ENCODE measurements at places on chromosomes 4 and X.

DNA sequence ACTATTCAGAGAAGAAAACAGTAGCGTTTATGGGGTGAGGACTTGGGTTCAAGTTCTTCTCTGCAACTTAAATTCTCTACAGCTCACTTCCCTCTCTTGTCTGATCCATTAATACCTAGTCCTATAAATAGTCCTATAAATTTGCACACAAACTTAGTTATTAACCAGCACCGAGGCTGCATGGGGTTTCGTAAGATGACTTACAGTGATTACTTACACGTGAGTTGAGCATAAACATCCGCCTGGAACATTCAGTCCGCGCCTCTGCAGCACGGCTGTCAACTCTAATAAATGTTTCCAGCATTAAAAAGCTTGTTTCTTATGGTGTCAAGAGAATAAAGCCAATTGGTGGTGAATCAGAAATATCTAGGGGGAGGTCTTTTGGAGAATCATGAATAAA is 103.0 kb upstream of the ENPP6 start:
- no peaks in the 10 kb centered on the region for H3K36me3 ChIP-seq
- peaks cover 28% of the 10 kb centered on the region for H3K4me1 ChIP-seq
- H3K4me3 ChIP-seq, result no peak overlapping the region
- DNase-seq, result no peak
- peaks cover 21% of the 10 kb centered on the region for H3K27me3 ChIP-seq

DNA sequence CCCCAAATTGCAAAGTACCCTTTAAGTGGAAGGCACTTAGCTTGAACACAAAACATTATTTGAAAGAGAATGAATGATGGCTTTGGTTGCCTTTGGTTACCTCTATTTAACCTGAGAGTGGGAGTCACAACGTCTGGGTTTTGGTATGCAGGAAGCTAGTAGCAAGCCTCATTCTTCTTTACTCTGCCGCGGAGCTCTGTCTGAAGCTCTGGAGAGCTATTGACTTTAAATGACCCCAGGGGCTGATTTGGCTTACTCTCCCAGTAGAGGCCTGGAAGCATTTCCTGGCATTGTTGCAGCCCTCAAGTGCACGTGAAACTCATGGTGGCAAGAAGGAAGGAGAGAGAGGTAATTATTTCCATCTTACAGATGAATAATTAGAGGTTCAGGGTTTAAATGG is 81.8 kb upstream of the MAGEA4 start:
- no peaks in the 10 kb centered on the region for H3K36me3 ChIP-seq
- H3K27me3 ChIP-seq, result no peaks in the 10 kb centered on the region
- H3K27ac ChIP-seq, result no peak overlapping the region
- DNase-seq, result no peak
- H3K4me1 ChIP-seq, result no peaks in the 10 kb centered on the region

GRCh38 chrX:40097504-40098263 is at the start of gene BCOR:
TSS of gene BCOR (minus strand) at chrX:40097958. CDS start at chrX:40077929, 20,029 bp downstream.
- H3K27me3 ChIP-seq, result no peaks in the 10 kb centered on the region
- DNase-seq, result no peak
- H3K4me3 ChIP-seq, result peak within 1 kb of the TSS; percentile 73
- H3K27ac ChIP-seq, result peak within 1 kb of the TSS; percentile 73
- H3K4me1 ChIP-seq, result peaks cover 39% of the 10 kb centered on the region

- no peaks in the 10 kb centered on the region for H3K27me3 ChIP-seq
- no peak overlapping the region for H3K27ac ChIP-seq
- no peaks in the 10 kb centered on the region for H3K4me1 ChIP-seq
- H3K36me3 ChIP-seq, result no peaks in the 10 kb centered on the region
- no peak for DNase-seq
Measured at GRCh38 chr4:56317749-56318148, 69.5 kb downstream of the AASDH start.

DNA sequence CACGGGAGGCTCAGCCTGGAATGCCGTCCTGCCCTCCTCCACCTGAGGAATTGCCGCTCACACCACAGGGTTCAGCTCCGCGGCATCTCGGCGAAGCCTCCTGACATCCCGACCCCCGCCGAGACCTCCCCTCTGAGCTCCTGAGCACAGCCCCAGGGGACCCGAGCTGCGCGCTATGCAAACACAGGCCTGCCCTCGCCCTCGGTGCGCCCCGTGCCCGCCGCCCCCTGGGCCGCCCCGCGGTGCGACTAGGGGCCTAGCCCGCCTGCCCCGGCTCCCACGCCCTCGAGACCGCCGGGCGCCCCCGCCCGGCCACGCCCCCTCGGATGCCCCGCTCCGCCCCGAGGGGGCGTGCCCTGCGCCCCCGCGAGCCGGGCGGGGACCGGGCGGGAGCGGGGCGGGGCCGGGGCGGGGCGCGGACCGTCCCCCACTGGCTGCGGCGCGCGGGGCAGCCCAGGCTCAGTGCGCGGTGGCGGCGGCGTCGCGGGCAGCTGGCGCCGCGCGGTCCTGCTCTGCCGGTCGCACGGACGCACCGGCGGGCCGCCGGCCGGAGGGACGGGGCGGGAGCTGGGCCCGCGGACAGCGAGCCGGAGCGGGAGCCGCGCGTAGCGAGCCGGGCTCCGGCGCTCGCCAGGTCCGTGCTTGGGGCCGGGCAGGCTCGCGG is at the start of gene FGFR3:
Gene FGFR3, plus strand, starts transcription at position 462 of the 664 bp plus-strand sequence. CDS start 642 bp downstream, outside the sequence.
- peaks cover 71% of the 10 kb centered on the region for H3K4me1 ChIP-seq
- peak within 1 kb of the TSS; percentile 94 for H3K4me3 ChIP-seq
- peak within 1 kb of the TSS; percentile 92 for H3K27ac ChIP-seq
- H3K36me3 ChIP-seq, result no peaks in the 10 kb centered on the region

DNA sequence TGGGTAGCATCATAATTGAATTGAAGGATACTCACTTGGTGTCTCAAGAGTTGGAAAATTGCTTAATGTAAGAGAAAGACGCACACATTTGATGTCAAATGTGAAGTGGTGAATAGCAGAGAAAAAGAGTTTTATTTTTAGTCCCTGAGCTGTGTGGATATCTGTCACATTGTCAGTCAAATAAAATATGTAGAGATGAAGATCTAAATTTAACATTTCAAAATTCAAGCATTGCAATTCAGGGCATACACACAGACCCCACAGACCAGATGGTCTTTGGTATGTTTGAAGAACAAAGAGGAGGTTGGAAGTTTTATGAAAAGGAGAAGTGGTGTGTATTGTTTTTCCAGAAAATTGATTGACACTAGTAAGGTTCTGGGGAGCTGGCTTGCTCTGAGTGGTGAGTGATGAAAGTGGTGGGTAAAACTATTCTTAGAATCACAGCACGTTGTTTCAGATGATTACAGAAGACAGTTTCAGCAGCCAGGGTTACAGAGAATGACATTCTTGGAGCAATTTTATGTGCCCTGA is 44.9 kb upstream of the BBS12 start:
- no peak for DNase-seq
- H3K4me3 ChIP-seq, result no peak overlapping the region
- H3K27me3 ChIP-seq, result peaks cover 6% of the 10 kb centered on the region

- H3K27ac ChIP-seq, result no peak overlapping the region
- H3K4me3 ChIP-seq, result no peak overlapping the region
- no peak for DNase-seq
- no peaks in the 10 kb centered on the region for H3K27me3 ChIP-seq
Measured at GRCh38 chr4:96894621-96895020, 1054.7 kb downstream of the PDHA2 start.

DNA sequence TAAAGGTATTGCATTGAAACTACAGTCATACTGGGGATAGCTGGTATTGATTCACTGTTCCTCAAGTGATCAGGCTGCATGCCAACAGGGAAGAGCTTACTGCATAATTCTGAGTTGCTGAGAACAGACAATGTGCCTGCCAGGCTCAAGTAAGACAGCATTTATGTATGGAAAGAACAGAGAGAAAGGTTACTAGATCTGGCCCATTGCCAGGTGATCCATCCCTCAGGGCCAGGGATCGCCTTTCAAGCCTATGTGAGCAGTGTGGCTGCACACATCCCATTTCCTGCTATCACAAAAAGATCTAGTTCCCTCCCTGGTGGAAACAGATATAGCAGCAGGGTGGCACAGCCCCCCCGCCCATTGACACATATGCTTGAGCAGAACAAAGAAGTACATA is 254.0 kb downstream of the TMA16 start:
- no peak overlapping the region for H3K27ac ChIP-seq
- H3K4me1 ChIP-seq, result 0 out of 2 replicates have a peak, but pooled peaks cover 5% of the 10 kb centered on the region
- H3K27me3 ChIP-seq, result no peaks in the 10 kb centered on the region
- H3K4me3 ChIP-seq, result no peak overlapping the region

DNA sequence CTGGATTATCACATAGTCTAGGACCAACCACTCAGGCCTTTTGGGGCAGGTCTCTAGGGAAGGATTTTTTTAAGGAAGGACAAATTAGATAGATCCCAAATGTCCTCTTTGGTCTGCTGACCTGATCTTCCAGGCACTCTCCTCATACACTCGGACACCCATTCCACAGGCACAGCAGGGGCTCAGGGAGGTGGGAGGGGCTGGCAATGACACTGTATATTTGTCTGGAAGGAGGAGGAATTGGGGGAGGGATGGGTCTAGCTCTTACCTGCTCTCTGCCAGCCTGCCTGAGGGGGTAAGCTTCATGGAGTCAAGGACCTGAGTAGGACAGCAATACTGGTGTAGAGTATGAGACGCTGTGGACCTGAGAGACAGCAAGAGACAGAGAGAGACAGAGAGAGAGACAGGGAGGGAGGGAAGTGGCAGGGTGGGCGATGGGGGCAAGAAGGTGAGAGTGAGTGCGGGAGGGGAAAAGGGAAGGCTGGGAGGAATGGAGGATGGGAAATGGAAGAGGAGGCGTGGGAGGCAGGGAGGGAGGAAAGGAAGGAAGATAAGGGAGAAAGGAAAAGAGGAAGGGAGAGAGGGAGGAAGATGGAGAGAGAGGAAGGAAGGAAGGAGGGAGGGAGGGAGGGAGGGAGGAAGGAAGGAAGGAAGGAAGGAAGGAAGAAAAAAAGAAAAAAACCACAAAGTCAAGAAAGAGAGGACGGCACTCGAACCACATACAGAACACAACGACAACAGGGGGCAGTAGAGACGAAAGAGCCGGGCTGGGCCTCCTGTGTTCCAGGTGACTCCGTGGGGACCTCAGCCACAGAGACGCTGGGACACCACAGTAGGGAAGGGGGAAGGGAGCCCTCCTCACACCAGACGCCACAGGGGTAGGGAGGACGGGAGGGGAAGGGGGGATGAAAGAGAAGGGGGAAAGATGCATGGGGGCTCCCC is 1.8 kb downstream of the IQSEC2 start:
- DNase-seq, result no peak
- no peaks in the 10 kb centered on the region for H3K36me3 ChIP-seq
- H3K4me1 ChIP-seq, result no peaks in the 10 kb centered on the region

DNA sequence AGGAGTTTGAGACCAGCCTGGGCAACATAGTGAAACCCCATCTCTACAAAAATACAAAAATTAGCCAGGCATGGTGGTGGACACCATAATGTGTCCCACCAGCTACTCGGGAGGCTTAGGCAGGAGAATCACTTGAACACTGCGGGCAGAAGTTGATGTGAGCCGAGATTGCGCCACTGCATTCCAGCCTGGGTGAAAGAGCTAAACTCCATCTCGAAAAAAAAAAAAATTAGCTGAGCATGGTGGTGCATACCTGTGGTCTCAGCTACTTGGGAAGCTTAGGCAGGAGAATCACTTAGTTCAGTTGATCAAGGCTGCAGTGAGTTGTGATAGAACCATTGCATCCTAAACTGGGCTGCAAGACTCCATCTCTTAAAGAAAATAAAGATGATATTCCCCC is 91.2 kb downstream of the PLS3 start:
- H3K4me1 ChIP-seq, result no peaks in the 10 kb centered on the region
- no peak overlapping the region for H3K4me3 ChIP-seq
- DNase-seq, result no peak
- no peaks in the 10 kb centered on the region for H3K27me3 ChIP-seq

- H3K27me3 ChIP-seq, result no peaks in the 10 kb centered on the region
- H3K27ac ChIP-seq, result no peak overlapping the region
- no peak for DNase-seq
- peaks cover 14% of the 10 kb centered on the region for H3K36me3 ChIP-seq
- H3K4me1 ChIP-seq, result peaks cover 7% of the 10 kb centered on the region
Measured at GRCh38 chrX:71128166-71128833, 9.9 kb downstream of the MED12 start.

- no peaks in the 10 kb centered on the region for H3K4me1 ChIP-seq
- no peaks in the 10 kb centered on the region for H3K36me3 ChIP-seq
- H3K27me3 ChIP-seq, result no peaks in the 10 kb centered on the region
- H3K4me3 ChIP-seq, result no peak overlapping the region
- no peak overlapping the region for H3K27ac ChIP-seq
- DNase-seq, result no peak
Measured at GRCh38 chr4:14592950-14593349, 409.3 kb upstream of the CPEB2 start.

DNA sequence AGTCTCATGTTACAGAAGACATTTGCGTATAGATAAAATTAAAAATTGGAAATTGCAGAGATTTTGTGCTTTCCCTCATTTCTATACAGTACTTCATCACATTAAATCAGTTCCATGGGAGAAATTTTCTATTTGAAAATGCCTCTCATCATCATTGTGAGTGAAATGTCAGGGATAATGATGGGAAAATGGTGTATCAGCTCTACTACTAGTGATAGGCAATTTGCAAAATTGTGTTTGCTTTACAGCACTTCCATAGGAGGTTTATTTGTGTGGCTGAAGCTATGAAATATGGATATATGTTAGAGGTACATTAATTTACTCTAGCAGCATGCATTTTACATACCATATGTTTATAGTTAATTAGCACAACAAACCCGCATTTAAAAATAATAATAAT is 21.0 kb upstream of the ANAPC4 start:
- DNase-seq, result no peak
- no peaks in the 10 kb centered on the region for H3K27me3 ChIP-seq
- H3K36me3 ChIP-seq, result no peaks in the 10 kb centered on the region
- H3K4me1 ChIP-seq, result no peaks in the 10 kb centered on the region

- no peak overlapping the region for H3K27ac ChIP-seq
- H3K4me3 ChIP-seq, result no peak overlapping the region
- peaks cover 6% of the 10 kb centered on the region for H3K4me1 ChIP-seq
- DNase-seq, result no peak
- H3K27me3 ChIP-seq, result peaks cover 3% of the 10 kb centered on the region
Measured at GRCh38 chr4:180054291-180054690, 2188.9 kb upstream of the TENM3 start.

DNA sequence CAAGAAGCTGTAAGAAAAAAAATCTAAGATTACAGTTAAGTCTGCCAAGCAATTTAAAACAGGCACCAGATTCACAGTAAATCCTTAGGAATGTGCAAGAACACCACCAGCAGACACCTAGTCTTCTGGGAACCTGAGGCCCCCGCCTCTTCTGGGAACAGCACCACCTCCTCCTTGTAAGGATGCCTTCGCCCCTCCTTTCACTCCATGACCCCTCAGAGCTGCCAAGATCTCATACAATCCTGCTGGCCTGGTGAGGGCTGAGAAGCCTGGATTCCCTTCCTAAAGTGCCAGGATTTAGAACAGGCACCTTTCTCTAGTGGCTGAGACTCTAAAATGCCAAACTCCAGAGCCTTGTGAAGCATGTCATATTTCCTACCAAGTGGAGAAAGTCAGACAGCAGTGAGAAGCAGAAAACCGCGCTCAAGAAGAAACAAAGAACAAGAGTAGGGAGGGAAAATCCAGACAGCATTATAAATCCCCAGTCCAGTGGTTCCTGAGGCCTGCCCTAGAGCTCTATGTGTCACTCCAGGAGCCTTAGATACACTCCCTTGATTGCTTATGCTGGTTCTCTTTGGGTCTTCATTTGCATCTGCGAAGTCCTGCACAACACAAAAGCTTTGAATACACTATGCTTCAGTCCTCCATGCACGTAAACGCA is 166.4 kb downstream of the TSPAN5 start:
- no peaks in the 10 kb centered on the region for H3K4me1 ChIP-seq
- no peak for DNase-seq
- H3K36me3 ChIP-seq, result no peaks in the 10 kb centered on the region

Measured in HepG2 (cell line).